A549 (cell line): ENCODE measurements at places on chromosomes 1 and 21.

DNA sequence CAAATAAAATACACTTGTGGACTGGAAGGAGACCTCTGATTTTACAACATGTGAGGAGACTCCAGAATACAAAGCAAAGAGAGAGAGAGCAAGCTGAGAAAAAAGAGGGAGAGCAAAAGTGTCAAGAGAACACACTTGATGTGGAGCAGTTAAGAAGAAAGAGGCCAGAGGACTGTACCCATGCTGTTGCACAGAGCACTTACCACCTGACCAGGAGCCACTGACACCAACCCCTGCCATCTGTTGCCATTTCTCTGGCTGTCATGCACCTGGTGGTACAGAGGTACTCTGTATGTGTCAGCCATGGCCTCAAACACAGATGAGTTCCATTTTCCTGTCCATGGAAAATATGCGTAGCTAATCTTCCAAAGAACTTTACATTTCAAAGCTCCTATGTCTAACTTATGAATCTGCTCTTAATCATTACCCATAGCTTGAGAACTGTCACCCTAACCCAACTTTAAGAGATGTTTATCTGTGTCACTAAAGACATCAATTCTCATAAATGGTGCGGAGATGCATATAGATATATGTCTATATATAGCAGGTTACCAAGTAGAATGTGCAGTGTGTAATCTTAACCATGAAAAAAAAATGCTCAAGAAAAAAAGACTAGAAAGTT, 32.8 kb upstream of the ABCD3 start:
- DNase-seq = no peak

DNA sequence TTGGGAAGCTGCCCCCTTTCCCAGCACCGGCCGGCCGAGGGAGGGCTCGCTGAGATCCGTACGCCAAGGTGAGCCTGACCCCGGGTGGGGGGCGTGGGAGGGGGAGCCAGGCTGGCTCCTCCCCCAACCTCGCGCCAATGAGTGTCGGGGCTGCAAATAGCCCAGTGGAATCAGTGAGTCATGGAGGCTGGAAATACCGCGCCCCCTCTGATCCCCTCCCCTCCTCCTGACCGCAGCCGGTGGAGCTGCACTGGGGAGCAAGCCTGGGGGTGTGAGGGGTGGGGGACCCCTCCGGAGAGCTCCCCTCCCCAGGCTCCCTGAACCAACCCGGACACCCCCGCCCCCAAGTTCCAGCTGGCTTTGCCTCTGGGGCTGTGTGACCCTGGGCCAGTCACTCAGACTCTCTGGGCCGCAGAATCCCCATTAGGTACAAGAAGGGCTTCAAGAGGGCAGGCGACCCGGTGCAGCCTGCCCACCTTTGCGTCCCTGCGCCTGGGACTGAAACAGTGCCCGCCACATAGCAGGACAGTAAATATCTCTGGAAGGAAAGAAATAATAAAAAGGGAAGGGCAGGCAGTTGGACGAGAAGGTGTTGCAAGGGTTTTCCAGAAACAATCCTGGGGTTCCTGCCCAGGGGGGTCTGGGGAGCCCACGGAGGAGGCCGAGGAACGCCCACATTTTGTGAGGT, 4.5 kb downstream of the HSPB7 start:
- peak; percentile 34 for DNase-seq

DNA sequence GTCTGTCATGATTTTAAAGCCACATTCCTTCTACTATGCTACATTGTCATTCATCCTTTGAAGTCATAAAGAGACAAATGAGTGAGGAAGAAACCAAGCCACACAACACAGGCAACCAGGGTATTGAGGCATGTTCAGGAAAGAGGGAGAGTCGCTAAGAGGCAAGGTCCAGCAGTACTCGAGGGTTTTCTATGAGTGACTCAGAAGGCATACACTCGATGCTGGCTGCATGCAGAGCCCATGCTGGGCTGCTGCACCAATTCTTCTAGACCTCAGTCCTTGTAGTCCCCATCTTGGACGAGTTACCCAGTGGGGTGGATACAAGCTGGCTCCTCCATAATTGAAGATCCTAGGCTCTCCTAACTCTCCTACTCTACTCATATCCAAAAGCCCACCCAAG, 57.6 kb downstream of the OLFML2B start:
- DNase-seq = no peak

- DNase-seq = peak; percentile 30
These were observed 39.6 kb upstream of the LDLRAP1 start for GRCh38 chr1:25503551-25504426.

DNA sequence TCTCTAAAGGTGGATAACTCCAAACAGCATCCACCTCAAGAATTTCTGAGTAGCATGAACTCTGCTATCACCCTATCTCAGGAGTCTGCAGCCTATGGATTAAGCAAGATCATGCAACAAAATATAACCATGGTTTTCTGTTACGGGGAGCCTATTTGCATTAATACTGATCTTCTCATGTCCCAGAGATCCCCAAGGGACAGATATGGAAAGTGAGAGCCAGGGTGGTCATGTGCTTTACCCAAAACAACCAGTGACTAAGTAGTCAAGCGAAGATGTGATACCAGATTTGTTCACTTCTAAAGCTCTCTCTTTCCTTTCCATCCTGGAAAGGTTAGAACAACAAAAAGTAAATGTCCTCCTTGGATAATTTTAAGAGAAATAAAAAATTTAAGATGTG, 125.1 kb downstream of the PRRX1 start:
- no peak for DNase-seq

GRCh38 chr21:28762357-28762735, 230.3 kb downstream of the LTN1 start:
- DNase-seq = no peak

- no peak for DNase-seq
These were observed 260.6 kb downstream of the CACNA1E start for GRCh38 chr1:181743878-181744312.

GRCh38 chr1:84686223-84686622, 4.0 kb downstream of the SSX2IP start:
- DNase-seq = no peak

- no peak for DNase-seq
These were observed 104.5 kb upstream of the COL6A1 start for GRCh38 chr21:45877171-45877438.

DNA sequence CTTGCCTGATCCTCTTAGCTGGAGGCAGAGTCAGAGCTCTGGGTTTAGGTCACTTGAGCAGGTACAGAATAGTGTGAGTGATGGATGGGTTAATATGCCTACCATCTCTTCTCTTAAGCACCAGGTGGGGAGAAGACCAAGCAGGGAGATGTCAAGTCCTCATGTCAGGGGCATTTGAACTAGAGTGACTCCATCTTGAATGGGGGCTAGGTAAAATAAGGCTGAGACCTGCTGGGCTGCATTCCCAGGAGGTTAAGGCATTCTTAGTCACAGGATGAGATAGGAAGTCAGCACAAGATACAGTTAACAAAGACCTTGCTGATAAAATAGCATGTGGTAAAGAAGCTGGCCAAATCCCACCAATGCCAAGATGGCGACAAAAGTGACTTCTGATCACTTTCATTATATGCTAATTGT, 77.4 kb upstream of the BTG3 start:
- no peak for DNase-seq

GRCh38 chr1:168136709-168137514, at the start of gene GPR161:
Gene GPR161 (minus strand): TSS chr1:168136930. CDS start chr1:168104850, 32,080 bp downstream.
- peak; percentile 51 for DNase-seq

DNA sequence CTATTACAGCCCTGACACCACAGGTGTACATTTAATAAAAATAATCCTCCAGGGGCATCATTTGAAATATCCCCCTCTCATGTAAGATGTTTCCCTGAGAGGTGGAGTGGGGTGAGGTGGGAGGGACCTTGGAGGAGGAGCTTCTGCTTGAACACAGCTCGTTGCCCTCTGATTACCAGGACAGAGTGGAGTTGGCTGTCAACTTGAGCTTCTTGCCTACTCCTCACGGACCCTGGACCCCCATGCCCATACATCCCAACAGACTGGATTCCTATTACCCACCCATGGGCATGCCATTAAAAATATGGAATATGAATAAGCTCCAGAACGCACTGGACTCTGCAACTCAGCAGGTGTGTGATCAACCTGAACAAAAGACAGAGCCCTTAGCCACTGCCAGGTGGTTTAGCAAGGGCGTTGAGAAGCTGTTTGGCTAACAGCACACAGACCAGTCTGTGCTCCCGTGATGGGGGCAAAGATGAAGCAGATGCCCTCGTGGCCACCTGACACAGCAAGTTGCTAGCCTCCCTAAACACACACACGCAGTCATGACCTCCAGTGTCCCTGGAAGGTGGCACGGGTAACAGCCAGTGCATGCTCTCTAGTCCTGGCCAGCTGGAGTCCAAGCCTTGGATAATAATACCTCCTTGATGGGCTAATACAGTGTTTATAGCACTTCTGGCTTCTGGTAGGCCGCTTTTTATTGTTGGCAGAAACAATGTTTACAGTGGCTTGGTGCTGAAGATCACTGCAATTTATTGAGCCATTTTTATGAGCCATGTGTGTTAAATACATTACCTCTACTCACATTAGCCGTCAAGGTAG, 155.0 kb downstream of the TOMM20 start:
- no peak for DNase-seq

DNA sequence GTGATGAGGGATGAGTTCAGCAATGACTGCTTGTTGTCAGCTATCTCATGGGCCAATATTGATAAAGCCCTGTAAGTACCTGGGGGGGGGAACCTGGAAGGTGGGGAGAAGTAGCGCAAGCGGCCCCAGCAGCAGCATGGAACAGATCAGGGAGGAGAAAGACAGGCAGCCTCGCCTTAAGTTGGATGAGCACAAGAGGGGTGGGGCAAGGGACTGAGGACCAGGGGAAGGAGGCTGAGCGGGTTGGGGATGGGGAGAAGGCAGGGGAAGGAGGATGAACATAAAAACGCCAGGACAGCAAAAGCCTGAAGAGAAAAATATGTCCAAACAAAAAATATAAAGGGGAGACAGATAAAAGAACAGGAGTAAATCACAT, 70.6 kb downstream of the ALG14 start:
- no peak for DNase-seq

GRCh38 chr1:14103878-14104430, 404.0 kb downstream of the PRDM2 start:
- no peak for DNase-seq

DNA sequence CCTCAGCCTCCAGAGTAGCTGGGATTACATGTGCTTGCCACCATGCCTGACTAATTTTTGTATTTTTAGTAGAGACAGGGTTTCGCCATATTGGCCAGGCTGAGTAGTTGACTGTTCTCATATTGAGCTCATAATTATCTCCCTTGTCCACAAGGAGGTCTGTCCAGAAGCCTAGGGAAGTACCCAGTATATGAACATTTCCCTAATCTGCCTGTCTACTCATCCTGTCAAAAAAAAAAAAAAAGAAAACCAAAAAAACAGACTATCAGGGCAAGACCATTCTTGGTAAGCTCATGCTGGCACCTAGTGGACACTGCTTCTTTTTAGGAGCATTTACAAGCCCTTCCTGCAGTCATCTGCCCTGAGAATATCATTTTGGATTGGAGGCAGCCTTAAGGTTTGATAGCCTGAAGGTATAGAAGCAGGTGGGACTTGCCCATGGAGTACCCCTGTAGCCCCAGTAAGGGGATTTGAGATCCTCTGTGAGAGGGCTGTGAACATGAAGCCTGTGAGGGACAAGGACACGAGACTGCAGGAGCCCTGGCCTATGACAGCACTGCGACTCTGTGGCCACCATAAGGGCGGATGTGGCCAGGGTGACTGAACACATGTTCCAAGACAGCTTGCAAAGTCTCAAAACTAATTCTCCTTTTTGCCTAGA, 10.8 kb upstream of the DUSP12 start:
- DNase-seq = peak; percentile 85

GRCh38 chr1:77047978-77048614, 171.1 kb downstream of the PIGK start:
- DNase-seq = no peak

DNA sequence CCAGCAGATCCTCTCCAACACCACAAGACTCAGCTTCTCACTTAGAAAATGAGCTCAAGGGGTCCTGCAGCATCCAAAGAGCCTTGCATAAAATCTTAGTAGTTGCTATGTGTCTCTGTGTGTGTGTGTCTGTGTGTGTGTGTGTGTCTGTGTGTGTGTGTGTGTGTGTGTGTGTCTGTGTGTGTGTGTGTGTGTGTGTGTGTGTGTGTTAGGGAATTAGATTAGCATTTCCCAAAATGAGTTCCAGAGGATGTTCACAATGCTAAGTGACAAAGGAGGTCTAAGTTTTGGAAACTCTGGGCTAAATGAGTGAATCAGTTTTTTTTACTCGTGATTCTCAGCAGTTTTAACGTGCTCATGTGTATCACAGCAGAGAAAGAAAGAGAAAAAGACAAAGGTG, 30.5 kb downstream of the TNNT2 start:
- DNase-seq = no peak

DNA sequence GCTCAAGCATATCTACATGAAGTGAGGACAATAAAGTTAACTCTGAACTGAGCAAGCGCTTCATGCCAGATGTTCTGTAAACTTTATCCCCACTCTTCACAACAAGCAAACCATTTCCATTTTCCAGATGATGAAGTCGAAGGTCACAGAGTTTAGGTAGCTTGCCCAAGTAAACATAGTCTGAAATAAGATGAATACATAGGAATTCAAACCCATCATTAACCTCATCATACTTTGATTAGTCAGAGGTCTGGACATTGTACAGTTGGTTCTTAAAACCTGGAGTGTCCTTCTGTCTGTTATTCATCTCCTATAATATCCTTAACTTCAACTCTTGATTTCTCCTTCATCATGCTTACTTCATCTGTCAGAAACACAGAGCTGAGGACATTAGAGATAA, 180.3 kb upstream of the C8B start:
- no peak for DNase-seq

DNA sequence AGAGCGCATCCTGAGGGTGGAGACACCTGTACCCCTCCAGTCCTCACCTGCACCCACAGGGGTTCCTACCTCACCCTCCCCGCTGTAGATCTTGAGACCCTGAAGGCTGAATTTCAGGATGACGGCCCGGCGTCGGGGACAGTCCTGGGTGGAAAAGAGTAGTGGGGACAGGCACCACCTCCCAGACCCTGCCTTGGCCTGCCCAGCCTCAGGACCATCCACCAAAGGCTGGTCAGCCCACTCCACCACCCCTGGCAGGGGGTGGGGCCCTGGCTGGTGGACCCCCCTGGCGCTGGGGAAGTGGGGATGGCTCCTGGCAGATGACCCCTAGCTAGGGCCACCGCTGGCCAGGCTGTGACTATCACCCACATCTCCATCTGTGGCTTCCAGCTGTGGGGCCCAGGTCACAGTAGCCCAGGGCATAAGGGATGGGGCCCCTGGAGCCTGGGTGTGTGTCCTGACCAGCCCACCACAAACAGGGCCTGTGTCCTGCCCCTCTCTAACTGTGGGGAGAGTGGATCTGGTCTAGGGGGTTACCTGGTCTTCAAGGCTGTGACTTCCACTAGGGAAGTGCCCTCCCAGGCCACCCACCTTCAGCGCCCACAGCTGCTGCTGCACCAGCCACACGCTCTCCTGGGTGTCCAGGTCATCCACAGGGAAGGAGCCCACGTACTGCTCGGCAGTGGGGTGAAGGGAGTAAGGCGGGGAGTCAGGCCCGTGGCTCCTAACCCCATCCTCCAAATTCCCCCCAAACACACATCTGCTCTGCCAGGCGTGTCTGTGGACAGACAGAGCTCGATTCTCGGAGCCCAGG, 5.4 kb downstream of the SH2D5 start:
- DNase-seq = no peak
